ENCODE measurements at places on chromosomes 5 and 9.

DNA sequence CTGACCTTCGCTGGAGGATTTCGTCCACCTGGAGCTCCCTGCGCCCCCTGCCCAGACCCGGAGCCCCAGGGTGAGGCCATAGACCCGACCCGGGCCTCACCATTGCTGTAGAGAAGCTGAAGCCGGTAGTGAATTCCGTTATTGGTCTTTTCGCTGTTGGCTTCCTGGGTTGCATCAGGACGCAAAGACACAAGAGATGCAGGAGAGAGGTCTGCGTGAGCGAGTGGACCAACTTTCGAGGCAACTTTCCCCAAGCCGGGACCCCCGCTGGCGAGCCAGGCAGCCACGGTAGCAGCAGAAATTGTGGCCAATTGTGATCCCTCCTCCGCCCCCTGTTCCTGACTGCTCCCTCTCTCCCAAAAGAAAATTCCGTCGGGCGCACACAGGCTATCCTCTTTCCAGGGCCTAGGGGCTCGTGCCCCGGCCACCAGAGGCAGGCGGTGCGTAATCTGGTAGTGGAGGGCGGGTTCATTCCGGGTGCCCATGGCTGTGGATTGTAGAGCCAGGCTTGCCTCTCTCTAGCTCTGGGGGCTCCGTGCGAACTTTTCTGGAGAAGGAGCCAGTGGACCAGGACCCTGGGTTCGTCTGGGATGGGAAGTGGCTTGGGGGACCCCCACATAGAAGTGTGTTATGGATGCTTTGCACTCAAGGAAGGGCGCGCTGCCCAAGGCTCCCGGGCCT is 3.3 kb downstream of the EBF1 start:
- no peak for DNase-seq

- DNase-seq = no peak
These were observed 123.5 kb downstream of the SLC24A2 start for GRCh38 chr9:19665146-19665863.

DNA sequence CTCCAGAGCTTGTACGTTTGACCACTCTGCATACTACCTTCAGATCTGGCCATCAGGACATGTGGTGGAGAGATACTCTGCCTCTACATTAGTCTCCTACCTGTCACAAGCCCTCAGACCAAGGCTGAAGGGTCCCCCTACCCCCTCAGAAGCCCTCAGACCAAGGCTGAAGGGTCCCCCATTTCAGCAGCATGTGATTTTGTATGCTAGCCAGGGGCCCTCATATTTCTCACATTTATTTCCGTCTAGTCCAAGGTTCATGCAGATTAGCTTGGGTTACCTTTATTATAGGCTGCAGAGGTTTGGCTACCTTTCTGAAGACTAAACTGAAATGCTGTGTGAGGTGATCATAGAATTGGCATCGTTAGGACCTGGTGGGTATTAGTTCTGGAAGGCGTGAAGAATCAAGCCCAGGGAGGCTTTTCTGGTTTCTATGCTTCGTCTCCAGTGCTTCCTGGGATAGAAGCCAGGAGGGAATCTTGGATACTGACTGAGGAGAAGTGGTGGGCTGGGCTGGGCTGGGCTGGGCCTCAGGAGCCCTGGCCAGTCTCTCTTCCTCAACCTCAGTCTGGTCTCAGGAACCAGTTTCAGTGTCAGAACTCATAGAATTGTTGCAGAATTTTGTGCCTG is 2.8 kb downstream of the SMIM32 start:
- DNase-seq = no peak

DNA sequence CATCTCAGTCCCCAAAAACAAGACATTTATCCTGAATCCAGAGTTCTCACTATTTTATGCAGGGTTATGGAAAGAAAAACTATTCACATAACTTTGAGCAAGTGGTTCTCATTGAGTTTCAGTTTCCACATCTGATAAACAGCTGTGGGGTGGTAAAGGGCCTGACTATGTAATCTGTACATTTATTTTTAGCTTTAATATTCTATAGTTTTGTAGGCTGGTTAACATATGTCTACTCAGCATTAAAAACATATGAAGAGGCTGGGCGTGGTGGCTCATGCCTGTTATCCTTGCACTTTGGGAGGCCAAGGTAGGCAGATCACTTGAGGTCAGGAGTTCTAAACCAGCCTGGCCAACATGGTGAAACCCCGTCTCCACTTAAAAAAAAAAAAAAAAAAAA is 301.5 kb upstream of the CCNG1 start:
- no peak for DNase-seq

- peak; percentile 86 for DNase-seq
These were observed 3.2 kb downstream of the RAB24 start for GRCh38 chr5:177300236-177300880.

GRCh38 chr5:4081059-4081458 is 485.4 kb downstream of the IRX1 start:
- DNase-seq = no peak

DNA sequence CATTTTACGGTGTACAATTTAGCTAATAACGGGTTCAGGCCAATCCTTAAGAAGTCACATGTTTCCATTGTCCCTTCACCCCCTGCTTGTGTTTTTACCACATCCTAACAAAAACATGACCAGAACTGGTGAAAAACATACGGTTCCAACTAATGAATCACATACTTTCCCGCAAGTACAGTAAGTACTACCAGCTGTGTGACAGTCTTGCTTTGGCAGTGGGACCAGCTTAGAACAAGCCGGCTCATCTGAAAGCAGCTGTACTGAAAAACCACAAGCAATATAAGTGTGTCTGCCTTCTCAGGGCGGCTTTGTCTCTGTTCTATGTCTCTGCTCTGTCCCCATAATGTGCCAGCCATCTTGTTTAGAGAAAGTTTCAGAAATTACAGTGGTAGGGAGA is 242.5 kb downstream of the BNC2 start:
- no peak for DNase-seq

DNA sequence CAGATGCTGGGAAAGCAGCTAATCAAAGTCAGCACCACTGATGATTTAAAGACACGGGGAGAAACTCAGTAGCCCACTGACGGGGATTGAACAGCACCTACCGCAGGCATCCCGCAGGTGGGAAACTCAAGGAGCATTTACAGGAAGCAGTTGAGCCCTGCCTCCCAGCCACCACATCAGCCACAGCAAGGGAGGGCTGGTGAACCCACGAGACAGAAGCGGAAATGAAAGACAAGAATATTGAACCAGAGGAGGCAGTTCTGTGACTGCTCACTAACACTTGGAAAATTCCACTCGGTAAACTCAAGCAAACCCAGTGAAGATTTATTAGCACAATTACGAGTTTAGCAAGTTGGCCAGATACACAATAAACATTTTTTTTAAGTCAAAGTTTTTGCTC is 10.6 kb upstream of the FAM163B start:
- no peak for DNase-seq

- DNase-seq = no peak
These were observed 1275.4 kb upstream of the CDH18 start for GRCh38 chr5:21263361-21263760.

DNA sequence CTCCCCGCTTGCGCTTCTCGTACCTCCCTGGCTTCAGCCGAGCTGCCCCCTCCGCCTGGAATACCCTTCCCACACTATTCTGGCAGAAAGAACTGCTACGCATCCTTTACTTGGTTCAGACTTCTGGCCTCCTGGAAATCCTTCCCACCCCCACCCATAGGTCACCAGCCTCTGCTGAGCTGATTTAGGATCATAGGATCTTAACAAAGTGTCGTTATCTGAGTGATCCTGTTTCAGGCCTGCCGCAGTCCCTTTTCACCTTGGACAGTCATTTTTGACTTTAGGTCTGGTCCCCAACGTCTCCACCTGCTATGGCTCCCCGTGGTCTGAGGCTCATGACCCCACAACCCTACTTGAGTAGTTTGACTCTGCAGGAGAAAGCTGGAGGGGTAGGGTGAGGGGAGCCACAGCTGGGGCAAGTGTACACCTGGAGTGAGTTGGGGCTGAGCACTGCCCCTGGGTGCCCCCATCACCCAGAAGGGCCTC is 27.3 kb downstream of the EGR1 start:
- no peak for DNase-seq

DNA sequence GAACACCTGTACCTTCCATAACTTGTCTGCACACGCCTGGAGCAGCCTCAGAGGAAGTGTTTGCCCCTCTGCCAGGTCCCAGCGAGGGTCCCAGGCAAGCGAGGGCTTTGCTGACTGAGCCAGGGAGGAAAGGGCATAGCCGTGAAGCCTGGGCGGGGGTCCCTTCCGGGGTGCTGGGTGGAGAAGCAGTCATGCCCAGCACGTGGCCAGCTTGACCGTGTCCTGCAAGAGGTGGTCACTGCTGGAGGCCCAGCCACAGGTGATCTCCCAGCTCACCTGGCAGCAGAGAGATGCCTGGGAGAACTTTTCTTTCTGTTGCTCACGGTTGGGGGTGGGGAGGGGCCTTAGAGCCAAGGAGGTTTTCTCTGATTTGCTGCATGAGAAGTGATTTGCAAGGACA is 195.3 kb downstream of the CACNA1B start:
- DNase-seq = no peak

- DNase-seq = no peak
These were observed 25.1 kb upstream of the TRIM14 start for GRCh38 chr9:98144076-98144475.

- peak; percentile 62 for DNase-seq
These were observed 597.3 kb downstream of the PRELID2 start for GRCh38 chr5:145237843-145238242.

GRCh38 chr5:179974946-179975712 is 67.4 kb upstream of the TBC1D9B start:
- peak; percentile 34 for DNase-seq

All from AML-193 (cell line).